ENCODE measurements at places on chromosomes 2 and 18.

- DNase-seq, result no peak
Measured at GRCh38 chr2:132780651-132781050, 110.6 kb upstream of the LYPD1 start.

- no peak for DNase-seq
Measured at GRCh38 chr2:133574620-133575019, 6.4 kb upstream of the NCKAP5 start.

GRCh38 chr2:37623971-37624900, 47.2 kb downstream of the CDC42EP3 start:
- DNase-seq, result no peak

DNA sequence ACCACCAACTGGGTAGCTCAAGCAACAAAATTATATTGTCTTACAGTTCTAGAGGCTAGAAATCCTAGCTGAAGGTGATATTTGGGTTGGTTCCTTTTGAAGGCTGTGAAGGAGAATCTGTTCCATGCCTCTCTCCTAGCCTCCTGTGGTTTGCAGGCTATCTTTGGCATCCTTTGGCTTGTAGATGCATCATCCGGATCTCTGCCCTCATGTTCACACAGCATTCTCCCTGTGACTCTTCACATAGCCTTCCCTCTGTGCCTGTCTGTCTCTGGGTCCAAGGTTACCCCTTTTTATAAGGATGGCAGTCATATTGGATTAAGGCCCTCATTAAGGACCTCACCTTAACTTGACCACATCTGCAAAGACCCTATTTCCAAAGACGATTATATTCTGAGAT, 78.6 kb upstream of the MAP3K20 start:
- DNase-seq, result no peak

- DNase-seq, result no peak
Measured at GRCh38 chr2:109031476-109032228, 42.6 kb upstream of the EDAR start.

- no peak for DNase-seq
Measured at GRCh38 chr2:195648787-195649186, 8.2 kb upstream of the SLC39A10 start.

DNA sequence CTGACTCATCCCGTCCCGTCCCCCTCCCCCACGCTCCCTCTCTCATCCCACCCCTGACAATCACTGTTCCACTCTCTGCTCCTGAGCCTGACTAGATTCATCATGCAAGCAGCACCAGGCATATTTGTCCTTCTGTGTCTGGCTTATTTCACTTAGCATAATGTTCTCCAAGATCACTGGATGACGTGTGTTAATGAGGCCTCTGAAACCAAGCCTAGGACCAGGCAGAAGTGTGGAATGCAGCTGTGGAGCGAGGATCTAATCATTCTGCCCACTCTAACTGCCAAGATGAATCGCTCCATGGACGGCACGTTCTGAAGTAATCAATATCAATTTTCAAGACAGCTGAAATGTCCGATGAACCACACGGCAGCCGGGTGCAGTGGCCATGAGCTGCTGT, 122.4 kb upstream of the ZNF236 start:
- DNase-seq, result no peak

DNA sequence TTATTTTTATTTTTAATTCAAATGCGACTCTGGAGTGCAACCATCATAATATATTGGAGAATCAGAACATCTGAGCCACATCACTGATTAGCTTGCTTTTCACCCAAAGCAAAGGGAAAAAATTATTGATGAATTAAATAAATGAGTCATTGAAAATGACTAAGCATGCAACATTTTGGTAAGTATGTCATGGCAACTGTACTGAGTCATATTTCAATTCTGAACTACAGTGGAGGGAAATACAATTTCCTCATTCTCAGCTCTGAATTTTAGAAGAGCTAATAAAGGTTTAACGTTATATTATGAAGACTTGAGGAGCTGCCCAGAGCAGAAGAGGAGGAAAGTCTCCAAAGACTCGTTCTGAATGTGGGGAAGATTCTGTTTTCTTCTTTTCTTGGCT, 89.6 kb upstream of the CCDC68 start:
- no peak for DNase-seq

All from DMS 273 treated with DMSO at 0.1 percent for 48 hours (cell line).